Left ventricle myocardium superior (tissue), 1 donor: ENCODE measurements at places on chromosomes 1 and 21. TPM values are rescaled to one million over a fixed set of nuclear protein-coding genes. Genes with fewer than 3 reads are reported as not detected.

The CD34 gene
- 72.1 TPM for total RNA-seq

The TMOD4 gene
- total RNA-seq: 0.62 TPM

The GJB3 gene
- total RNA-seq: not detected

The GPR37L1 gene
- total RNA-seq: 0.07 TPM

DNA sequence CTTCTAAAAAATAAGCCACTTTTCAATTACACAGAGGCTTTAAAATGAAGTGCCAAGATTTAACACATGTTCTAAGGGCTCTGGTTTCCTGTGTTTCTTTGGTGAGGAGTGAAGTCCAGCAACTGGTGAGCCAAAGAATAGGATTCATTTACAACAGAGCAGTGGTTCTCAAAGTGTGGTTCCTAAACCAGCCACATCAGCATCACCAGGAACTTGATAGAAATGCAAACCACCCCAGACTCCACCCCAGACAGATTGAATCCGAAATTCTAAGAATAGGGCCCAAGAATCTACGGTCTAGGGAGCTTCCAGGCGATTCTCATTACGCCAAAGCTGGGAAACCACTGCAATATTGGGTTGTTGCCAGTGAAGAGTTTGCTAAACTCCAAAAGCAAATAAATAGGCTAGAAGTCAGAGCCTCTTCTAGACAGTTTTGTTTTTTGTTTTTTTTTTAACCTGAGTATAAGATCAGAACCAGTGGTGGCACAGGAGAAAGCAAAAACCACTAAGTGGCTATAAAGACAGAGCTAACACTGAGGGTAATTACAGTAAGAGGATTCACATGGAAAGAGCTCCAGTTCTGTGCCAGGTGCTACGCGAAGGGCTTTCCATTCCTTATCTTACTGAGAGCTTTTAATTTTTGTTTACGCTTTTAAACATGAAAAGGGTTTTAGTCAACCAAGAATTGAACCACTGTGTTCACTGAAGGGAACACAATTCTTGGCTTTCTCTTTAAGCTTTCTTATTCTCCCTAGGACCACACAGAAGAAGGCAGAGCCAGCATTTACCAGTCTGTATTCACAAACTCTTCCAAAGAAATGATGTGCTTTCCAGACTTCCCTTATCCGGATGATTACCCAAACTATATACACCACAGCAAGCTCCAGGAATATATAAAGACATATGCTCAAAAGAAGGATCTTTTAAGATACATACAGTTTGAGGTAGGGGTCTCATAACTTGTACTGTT lies 42.4 kb upstream of the FMO2 start:
- no peak for DNase-seq

GRCh38 chr1:167651161-167651693 lies 21.2 kb downstream of the RCSD1 start:
- peak; percentile 65 for DNase-seq

- no peak for DNase-seq
These were observed 90.5 kb downstream of the VWA5B1 start for GRCh38 chr1:20381045-20381641.

GRCh38 chr1:161771161-161771560 lies 5.0 kb downstream of the ATF6 start:
- no peak for DNase-seq

DNA sequence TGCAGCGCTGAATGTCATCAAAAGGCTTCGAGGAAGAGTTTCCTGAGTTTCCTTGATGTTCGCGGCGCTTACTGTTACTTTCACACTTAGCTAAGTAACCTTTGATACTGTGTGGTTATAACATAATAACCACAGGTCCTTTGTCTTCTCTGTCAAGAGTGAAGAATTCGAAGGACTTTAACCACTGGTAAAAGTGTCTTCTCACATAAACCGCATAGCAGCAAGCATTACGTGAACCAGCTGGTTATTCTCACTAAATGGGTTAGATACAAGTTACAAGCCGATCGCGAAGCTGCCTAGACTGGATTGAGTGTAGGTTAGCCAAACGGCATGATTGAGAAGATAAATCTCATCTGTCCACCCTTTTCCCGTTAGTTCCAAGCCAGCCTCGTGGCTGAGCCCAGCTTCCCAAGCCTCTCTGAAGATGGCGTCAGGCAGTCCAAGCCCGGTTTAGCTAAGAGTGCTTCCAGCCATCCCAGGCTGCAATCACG lies 18.3 kb upstream of the IFNGR2 start:
- no peak for DNase-seq

GRCh38 chr21:19489930-19490329 lies 1086.3 kb upstream of the TMPRSS15 start:
- no peak for DNase-seq

DNA sequence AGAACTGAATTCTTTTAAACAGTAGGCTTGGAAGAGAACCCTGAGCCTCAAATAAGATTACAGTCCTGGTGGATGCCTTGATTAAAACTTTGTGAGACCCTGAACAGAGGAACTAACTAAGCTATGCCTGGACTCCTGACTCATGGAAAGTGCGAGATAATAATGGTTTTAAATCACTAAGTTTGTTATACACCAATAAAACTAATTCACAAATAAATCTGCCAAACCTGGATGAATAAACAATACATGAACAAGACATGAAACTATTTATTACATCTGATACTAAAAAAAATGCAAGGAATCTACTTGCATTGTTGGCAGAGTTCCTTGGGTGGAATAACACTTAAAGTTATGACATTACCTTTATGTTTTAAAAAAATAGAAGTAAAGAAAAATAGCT lies 118.4 kb downstream of the PIGK start:
- no peak for DNase-seq
